ENCODE measurements at places on chromosomes 3 and 15.

GRCh38 chr3:133040696-133041523 is 2.7 kb downstream of the TMEM108 start:
- DNase-seq = no peak

- DNase-seq = no peak
Observed at GRCh38 chr15:97129674-97130073, 799.2 kb downstream of the NR2F2 start.

- DNase-seq = no peak
Observed at GRCh38 chr3:48427630-48427962, 2.3 kb downstream of the PLXNB1 start.

DNA sequence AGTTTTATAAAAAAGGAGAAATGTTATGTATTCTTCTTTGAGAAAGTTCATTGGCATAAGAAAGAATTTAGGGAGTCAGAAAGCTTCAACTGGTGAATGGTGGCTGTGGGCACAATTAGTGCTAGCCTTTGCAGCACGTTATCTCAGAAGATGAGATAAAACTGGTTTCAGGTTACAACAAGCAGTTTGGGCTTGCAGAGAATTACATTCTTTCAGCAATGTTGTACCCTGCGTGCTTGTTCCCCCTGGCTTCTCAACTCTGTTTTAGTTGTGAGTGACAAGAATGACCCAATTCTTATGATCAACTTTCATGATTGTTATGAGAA is 31.6 kb upstream of the ACP3 start:
- no peak for DNase-seq

DNA sequence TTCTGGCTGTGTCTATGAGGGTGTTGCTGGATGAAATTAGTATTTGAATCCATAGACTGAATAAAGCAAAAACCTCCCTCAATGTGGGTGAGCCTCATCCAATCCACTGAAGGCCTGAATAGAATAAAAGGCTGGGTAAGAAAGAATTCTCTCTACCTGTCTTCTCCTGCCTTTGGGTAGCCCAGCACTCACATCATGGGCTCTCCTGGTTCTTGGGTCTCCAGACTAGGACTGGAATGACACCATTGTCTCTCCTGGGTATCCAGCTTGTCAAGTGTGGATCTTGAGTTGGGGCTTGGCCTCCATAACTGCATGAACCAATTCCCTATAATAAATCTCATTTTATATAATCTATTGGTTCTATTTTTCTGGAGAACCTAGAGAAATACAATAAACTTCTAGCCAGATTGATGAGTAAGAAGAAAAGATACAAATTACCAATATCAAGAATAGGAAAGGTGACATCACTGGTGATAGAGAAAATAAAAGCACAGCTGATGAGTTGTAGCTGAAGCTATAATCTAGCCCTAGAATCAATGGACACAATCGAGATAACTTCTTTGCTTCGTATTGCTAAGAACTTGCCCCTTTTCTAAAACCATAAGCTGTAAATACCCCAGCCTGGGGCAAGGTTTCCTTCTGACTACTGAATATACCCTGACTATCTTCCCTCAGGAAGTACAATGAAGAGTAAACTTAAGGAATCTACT is 106.4 kb downstream of the ANO10 start:
- DNase-seq = no peak

GRCh38 chr15:101578443-101578894 is 73.7 kb downstream of the TM2D3 start:
- DNase-seq = no peak

Data from stimulated activated CD8-positive, alpha-beta memory T cell treated with anti-CD3 and anti-CD28 coated beads, Interleukin-4, amount 100 ng/mL, for 4 hours (primary cell).